Stimulated activated CD4-positive, alpha-beta T cell treated with anti-CD3 and anti-CD28 coated beads, Interleukin-1b, Interleukin-23, amount 100 ng/mL, for 1 hour (primary cell): ENCODE measurements at places on chromosomes 4 and X.

GRCh38 chrX:81377329-81377728 lies 175.4 kb downstream of the SH3BGRL start:
- DNase-seq = no peak

GRCh38 chr4:73822389-73822788 lies 14.1 kb upstream of the CXCL6 start:
- no peak for DNase-seq

DNA sequence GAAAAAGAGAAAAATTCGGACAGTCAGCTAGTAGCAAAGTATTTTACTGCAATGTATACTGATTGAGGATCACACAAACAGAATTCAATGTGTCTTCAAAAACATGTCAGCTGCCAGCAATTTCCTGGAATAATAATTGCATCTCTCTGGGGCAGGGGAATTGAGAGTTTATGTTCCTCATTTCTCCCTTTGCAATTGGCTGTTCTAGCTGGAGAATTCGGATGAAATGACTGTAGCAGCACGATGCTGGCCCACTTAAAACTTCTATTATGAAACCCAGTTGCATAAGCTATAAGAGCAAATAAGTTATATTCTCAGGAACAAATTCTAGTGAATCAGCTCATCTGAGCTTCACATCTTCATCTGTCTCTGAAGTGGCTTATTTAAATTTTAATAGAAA lies 99.9 kb upstream of the CPEB2 start:
- no peak for DNase-seq

- no peak for DNase-seq
These were observed 66.1 kb upstream of the CLNK start for GRCh38 chr4:10750714-10751113.

DNA sequence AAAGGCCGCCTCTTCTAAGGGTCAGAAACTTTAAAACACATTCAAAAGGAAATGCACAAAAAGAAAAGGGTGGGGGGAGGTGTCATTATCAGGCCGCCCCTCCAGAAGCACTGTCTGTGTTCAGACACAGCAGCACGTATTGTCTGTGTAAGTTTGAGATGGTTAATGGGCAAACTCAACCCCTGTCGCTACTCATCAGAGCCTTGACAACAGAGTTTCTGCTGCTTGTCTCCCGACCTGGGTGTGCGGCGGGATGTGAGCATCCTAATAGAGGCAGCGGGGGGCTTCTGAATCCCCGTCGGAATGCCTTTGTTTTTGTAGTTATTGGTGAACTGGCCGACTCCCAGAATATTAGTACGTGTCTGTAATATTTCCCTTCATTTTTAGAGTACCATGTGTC lies 158.9 kb downstream of the DCTD start:
- no peak for DNase-seq

- no peak for DNase-seq
These were observed 298.4 kb downstream of the RAPGEF2 start for GRCh38 chr4:159401226-159401712.

- no peak for DNase-seq
These were observed 39.6 kb downstream of the TMA16 start for GRCh38 chr4:163534056-163534455.

GRCh38 chrX:2921193-2921592 lies 7.9 kb downstream of the ARSD start:
- DNase-seq = no peak

GRCh38 chr4:13601048-13601447 lies 26.5 kb downstream of the BOD1L1 start:
- no peak for DNase-seq

GRCh38 chr4:124053872-124054538 lies 657.4 kb downstream of the SPRY1 start:
- DNase-seq = no peak

DNA sequence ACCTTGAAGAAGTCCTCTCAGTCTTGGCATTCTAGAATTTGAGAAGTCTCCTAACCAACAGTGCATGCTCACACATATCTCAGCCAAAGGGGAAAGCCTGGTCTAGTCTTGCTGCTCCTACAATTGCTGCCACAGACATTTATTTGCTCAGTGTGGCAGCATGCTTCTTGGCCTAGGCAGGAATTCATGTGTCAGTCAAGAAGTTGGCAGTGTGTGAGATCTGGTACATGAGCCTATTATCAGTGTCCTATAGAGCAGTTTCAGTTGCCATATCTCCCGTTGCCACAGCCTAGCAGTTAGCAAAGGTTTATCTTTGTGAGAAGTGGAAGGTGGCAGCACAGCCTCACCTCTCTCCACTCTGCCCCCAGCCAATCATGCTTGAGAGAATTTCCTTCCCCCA lies 176.9 kb upstream of the ARHGEF9 start:
- no peak for DNase-seq

DNA sequence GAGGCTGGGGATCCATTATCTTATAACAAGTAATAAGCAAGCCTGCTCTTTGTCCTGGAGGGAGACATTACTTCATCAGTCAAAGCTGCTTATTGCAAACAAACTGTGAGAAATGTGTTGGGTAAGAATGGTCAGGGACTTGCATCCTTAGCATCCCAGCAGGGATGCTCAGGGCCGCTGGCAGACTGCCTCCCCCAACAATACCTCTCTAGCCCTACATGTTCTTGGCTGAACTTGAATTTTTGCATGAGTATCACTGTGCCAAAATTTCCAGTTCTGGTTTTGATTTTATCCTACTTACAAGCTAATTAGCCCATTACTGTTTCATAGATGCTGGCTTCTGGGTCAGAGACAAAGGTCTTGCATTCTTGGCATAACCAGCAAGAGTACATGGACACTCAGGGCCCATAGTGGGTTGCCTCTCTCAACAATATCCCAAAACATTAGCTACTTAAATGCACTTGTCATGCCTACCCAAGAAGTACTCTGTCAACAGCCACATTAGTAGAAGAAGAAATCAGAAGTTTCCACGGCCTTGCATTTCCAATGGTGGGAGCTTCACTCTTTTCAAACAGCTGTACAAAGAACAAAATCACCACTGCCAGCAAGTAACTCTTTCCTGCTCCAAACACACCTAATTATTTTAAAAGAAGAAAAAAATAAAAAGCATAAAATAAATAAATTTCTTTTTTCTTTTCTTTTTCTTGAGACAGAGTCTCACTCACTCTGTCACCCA lies 41.9 kb upstream of the NEUROG2 start:
- no peak for DNase-seq

- DNase-seq = no peak
These were observed 48.0 kb downstream of the ARAP2 start for GRCh38 chr4:36196145-36196913.
